Cardiac septum (tissue), 1 donor: ENCODE measurements at places on chromosomes 2 and 18. TPM values are rescaled to one million over a fixed set of nuclear protein-coding genes. Genes with fewer than 3 reads are reported as not detected.

DNA sequence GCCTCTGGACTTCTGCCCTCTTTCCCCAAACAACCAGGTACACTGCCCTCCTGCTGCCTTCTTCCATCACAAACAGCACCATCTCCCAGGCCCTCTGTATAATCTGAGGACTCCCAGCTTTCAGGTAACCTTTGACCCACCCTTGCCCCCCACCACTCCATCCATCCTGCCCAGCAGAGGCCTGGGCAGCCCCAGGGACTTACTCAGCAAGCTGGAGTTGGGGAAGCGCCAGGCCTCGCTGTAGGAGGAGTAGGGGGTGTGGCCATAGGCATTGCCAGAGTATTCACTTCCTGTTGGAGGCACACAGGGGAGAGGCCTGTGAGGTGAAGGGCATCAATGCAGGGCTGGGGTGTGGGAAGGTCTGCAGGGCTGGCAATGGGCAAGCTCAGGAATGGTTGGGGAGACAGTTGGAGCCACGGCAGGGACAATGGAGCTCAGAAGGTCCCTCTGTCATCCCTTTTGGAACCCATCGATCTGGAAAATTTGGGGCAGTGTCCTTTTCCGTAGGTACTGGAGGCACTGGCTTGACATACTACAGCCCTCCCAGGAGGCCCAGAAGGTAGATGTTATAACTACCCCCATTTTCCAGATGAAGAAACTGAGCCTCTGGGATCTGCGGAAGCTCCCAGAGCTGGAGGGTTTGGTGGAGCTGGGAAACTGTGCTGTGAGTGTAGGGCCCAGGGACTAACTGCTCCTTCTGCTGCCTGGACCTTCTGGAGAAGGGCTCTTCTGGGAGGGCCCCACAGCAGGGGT, 46.3 kb downstream of the PSD4 start:
- DNase-seq: no peak

- DNase-seq: no peak
These were observed 15.2 kb downstream of the BOK start for GRCh38 chr2:241573741-241574140.

DNA sequence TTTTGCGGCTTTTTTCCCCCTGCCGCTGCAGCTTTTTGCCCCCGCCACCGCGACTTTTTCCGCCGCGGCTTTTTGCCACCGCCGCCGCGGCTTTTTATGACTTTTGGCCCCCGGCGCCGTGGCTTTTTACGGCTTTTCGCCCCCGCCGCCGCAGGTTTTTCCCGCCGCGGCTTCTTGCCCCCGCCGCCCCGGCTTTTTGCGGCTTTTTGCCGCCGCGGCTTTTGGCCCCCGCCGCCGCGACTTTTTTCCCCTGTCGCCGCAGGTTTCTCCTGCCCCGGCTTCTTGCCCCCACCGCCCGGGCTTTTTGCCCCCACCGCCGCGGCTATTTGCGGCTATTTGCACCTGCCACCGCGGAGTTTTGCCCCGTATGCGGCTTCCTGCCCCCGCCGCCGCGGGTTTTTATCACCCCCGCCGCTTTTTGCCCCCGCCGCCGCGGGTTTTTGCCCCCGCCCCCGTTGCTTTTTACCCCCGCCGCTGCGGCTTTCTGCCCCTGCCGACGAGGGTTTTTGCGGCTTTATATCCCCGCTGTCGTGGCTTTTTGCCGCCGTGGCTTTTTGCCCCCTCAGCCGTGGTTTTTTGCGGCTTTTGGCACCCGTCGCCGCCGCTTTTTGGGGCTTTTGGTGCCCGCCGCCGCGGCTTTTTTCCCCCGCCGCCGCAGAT, 2750.9 kb downstream of the RPIA start:
- no peak for DNase-seq

DNA sequence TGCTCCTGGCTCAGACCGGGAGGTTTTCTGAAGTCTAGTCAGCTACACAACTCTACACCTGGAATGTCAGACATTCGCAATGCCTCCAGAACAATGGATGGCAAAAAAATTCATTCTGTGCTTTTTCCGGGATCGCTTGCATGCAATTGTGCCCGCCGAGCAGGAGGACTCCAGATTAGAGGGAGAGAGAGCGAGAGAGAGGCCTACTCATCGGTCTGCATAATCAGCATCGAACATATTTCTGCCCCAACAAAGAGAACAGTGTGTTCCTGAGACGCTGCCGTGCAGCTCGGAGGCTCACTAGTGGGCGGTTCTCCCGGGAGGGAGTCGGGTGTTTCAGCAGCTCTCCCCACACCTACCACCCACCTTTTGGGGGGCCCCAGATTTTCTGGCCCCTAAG, 117.1 kb downstream of the KLHL29 start:
- DNase-seq: no peak

GRCh38 chr2:215931256-215931903, 82.0 kb downstream of the MREG start:
- no peak for DNase-seq

DNA sequence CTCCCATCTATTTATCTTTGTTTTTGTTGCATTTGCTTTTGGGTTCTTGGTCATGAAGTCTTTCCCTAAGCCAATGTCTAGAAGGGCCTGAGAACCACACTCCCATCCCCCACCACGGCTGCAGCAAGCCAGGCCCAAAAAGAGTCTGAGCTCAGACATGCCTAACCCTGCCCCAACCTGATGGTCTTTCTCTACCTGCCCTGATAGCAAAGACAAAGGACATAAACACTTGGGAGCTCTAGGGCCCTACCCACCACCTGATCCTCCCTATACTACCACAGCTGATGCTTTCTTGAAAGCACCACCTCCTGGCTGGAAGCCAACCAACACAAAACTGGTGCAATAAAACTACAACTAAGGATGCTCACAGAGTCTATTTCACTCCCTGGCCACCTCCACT, 233.4 kb downstream of the WDR7 start:
- no peak for DNase-seq

- no peak for DNase-seq
These were observed 163.9 kb downstream of the DOK6 start for GRCh38 chr18:69564602-69565001.

DNA sequence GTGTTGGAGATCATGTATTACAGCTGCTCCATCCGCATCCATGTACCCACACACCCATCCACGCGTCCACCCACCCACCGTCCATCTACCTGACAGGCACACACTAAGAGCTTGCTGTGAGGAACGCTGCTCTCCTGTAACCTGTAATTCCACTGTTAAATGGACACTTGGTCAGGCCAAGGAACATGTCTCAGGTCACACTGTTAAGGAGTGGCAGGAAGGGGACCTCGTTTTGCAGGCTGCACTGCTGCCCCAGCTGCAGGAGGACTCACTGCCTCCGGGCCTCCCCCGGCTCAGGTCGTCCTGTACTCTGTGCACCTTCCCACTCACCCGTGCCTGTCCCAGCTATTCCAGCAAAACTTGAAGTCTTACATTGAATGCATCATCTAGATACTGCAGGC, 170.5 kb downstream of the EIPR1 start:
- peak; percentile 68 for DNase-seq

DNA sequence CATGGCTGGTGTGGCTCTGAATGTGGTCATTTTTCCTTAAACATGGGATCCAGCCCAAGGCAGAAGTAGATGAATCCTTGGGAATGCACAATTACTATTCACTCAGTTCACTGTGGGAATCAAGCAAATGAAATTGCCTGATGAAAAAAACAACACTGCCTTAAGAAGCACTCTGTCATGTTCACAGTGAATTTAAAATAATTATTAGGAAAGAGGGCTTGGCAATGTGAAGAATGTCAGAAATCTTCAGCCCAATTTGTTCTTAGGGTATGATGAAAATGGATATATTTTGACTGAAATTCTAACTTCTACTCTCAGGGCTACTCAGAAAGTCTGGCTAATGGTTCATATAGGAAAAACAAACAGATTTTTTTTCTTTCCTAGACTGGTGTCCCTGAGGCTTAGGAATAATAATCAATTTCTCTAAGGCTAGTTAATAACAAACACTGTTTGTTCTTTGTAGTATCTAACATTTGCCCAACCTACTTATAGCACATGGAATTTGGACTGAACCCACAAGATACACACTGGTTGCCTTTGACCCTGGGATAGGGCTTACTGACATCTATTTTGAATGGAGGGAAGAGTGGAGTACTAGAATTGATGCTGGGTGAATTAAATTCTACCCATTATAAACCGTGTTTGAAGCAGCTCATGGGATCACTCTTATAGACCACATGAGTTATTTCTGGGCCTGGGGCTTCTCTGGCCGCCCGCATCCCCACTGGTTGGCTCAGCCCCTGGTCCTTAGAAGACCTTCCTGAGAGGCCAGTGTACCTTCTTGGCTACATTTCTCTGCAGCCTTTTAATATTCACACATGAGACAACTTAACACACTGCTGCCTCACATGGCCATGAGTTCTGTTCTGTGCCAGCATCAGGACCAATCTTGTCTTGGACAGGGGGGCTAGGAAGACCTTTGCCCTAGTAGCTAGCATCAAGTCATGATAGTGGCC, 8.3 kb upstream of the MRPL33 start:
- no peak for DNase-seq

GRCh38 chr2:134677856-134678756, 40.7 kb downstream of the TMEM163 start:
- no peak for DNase-seq

SERPINB12 gene
- not detected for total RNA-seq

MC5R gene
- not detected for total RNA-seq

ANO7 gene
- total RNA-seq: 3.4 TPM
